ENCODE measurements at places on chromosomes 11 and 22. TPM values are rescaled to one million over a fixed set of nuclear protein-coding genes. Genes with fewer than 3 reads are reported as not detected.

GRCh38 chr11:75262961-75263852 is 22.6 kb downstream of the TPBGL start:
- no peak overlapping the region for H3K4me3 ChIP-seq
- no peak for DNase-seq
- no peaks in the 10 kb centered on the region for H3K4me1 ChIP-seq

DNA sequence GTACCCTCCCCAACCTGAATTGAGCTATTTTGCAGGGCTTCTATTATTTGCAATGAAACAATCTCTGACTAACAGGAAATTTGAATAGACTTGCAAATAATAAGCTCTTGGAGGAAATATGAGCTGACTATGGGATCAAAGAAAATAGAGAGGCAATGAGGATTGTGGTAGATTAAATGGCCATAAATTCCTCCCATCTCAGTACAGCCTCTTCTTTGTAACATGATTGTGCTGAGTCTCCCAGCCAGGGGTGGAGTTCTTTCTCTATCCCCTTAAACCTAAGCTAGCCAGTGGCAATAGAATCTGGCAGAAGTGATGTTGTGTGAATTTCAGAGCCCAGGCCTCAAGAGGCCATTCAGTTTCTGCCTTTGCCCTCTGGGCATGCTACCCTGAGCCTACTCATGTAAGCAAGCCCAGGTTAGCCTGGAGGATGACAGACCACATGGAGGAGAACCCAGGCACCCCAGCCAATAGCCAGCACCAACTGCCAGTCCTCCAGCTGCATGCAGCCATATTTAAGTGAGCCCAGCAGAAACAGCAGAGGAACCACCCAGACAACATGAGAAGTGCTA is 86.8 kb upstream of the TP53I11 start:
- H3K27ac ChIP-seq, result no peak overlapping the region
- no peaks in the 10 kb centered on the region for H3K4me1 ChIP-seq
- no peak for DNase-seq

- H3K27ac ChIP-seq, result no peak overlapping the region
- no peaks in the 10 kb centered on the region for H3K27me3 ChIP-seq
- no peak overlapping the region for H3K4me3 ChIP-seq
- DNase-seq, result no peak
- H3K4me1 ChIP-seq, result no peaks in the 10 kb centered on the region
These were observed 91.1 kb upstream of the LMO1 start for GRCh38 chr11:8354622-8355415.

DNA sequence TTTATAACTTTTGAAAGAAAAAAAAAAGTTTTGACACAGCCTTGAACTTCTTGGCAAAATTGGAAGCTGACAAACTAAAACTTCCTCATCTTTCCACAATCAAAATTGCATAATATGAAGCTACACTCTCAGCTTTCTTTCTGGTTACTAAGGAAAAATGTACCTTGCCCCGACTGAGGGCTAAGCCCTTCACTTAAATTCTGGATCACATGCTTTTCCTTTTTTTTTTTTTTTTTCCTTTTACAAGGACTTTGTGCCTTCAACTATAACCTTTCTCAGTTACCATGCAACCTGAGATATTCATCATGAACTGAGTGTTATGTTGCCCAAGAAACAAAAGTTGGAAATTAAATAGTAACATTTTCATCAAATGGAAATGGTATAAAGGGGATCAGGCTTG is 188.5 kb upstream of the CARD18 start:
- no peaks in the 10 kb centered on the region for H3K36me3 ChIP-seq
- no peaks in the 10 kb centered on the region for H3K4me1 ChIP-seq
- H3K27me3 ChIP-seq, result no peaks in the 10 kb centered on the region
- DNase-seq, result no peak
- no peak overlapping the region for H3K27ac ChIP-seq

GRCh38 chr11:116215471-116216113 is 557.2 kb downstream of the BUD13 start:
- no peaks in the 10 kb centered on the region for H3K36me3 ChIP-seq
- H3K4me3 ChIP-seq, result no peak overlapping the region
- no peaks in the 10 kb centered on the region for H3K4me1 ChIP-seq
- no peaks in the 10 kb centered on the region for H3K27me3 ChIP-seq
- DNase-seq, result peak; percentile 67

GRCh38 chr22:39738746-39739145 is 154.8 kb downstream of the ENTHD1 start:
- H3K4me1 ChIP-seq, result no peaks in the 10 kb centered on the region
- H3K4me3 ChIP-seq, result no peak overlapping the region
- H3K27me3 ChIP-seq, result no peaks in the 10 kb centered on the region
- H3K36me3 ChIP-seq, result no peaks in the 10 kb centered on the region
- H3K27ac ChIP-seq, result no peak overlapping the region

Gene VWCE
- 12.3 TPM for total RNA-seq

All from H1 (cell line).